ENCODE measurements at places on chromosomes 13 and 19.

GRCh38 chr13:37769078-37769477 lies 100.5 kb downstream of the TRPC4 start:
- no peak for DNase-seq

DNA sequence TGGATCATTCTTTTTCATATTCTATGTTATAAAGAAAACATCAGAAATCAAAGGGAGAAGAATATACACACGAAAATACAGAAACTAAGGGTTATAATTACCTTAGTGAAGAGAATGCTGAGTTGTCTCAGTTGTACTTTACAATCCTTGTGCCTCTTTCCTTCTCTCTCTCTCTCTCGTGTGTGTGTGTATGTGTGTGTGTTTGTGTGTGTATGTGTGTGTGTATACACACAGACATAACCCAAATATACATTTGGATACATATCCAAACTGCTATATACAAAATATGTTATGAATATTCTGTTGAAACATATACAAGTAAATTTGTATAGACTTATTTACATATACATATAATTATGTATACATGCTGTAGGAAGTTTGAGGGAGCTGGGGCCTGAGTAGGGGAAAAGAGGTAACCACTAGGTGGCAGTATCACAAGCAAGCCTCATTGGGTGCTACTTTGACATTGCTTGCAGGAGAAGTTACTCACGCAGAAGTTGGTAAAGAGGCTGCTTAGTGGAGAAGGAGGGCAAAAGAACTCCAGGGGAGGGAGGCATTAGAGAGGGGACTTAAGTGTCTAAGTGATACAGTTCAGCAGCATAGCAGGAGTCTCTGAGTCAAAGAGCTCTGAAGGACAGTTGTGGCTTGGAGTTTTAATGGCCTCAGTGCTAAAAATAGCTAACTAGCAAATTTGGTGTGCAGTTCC lies 465.1 kb upstream of the PCDH20 start:
- peak; percentile 5 for DNase-seq

- DNase-seq, result no peak
Measured at GRCh38 chr13:95207769-95208366, 93.4 kb downstream of the ABCC4 start.

DNA sequence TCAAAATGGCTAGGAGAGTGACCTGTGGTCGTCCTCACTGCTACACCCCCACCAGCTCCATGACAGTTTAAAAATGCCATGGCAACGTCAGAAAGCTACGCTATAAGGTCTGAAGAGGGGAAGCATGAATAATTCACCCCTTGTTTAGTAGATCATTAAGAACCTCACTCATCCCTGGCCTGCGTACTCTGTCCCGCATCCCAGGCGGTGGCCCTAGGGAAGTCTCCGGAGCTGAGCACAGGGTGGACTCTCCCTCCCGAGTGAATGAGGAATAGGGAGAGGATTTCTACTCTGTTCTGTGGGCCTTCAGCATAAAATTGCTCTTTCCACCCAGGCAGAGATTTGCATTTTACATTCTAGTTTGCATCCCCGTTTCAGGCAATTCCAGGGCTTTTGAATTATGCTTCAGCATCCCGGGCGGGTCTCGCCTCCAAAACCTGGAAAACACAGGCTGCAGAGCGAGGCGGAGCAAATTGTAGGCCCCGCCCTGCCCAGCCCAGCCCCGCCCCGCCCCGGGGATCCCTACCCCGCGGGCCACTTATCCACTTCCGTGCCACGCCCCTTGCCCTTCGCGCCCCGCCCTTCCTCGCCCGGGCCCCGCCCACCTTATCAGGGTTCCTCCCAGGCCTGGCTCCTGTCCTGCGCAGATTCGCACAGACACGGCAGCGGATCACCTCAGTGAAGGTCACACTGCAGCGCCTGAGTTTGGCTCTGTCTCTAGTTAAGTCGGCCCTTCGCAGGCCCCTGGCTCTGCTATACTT lies 7.5 kb upstream of the ZNF525 start:
- DNase-seq, result no peak

All from NCI-H2171 treated with DMSO at 0.1 percent for 48 hours (cell line).